ENCODE measurements at places on chromosomes 2 and 18.

DNA sequence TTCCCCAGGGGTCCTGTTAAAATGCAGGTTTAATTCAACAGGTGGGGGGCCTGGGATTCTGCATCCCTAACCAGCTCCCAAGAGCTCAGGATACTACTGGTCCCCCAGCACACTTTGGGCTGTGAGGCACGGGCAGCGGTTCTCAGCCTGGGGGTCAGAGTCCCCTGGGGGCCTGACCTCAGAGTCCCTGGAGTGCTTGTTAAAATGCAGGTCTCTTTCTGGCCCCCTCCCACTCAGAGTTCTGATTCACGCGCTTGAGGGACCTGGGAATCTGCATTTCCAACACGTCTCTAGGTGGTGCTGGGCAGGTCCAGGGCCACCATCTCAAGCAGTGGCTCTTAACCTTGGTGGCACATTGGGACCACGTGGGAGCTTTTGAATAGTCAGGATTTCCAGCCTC is 2.8 kb upstream of the OTOS start:
- DNase-seq, result no peak

DNA sequence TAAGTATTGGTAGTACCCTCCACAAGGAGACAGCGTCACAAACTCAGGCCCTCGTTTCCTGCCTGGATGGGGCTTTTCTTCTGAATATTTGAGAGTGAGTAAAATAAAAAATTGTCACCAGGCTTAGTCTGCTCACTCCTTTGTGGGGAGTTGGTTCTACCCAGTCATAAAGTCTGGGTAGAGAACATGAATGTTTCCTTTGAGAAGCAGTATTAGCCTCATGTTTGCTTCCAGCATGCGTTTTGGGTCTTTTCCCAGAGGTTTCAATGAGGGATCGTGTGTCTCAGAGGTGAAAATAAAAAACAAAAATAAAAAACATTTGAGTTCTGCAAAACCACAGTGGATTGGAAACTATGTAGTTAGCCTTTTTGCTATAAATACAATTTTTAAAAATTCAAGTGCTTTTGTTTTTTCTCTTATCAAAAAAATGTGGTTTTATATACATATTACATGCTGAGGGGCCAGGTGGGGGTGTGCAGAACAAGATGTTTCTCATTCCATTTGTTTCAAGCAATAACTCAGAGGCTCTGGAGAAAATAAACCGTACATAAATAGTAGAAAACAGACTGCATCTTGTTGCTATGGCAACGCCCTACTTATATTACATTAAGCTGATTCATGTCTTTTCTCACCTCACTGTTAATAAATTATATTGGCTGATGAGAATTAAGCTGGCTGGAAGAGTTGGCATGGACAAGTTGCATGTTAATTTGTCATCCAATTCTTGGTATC is 225.4 kb upstream of the FBXO11 start:
- DNase-seq, result no peak

GRCh38 chr2:7607441-7608173 is 690.4 kb downstream of the RNF144A start:
- no peak for DNase-seq

DNA sequence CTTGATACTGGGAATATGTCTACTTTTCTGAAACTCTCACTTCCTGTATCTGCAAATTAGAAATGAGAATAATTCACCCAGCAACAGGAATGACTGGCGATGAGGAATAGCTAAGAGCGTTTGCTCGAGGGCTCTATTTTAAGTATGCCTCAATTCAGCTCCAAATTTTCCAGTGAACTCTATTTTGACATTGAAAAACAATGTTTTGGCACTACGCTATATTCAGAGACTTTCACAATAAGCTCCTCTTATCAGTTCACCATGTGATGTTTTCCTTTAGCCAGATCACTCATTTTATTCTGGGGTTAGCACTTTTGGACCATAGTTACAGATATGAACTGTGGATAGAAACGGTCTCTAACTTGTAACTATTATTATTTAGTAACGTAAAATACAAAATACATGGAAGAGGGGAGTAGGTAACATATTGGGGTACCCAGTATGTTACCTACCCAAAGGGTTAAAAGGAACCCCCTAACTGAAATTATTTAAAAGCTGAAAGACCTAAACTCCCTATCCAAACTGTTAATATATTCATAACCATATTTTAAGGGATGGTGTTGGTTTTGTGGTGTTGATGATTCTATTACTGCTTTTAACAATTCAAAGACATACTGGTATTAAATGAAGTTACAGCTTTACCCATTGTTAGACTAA is 28.1 kb downstream of the SLC40A1 start:
- no peak for DNase-seq

DNA sequence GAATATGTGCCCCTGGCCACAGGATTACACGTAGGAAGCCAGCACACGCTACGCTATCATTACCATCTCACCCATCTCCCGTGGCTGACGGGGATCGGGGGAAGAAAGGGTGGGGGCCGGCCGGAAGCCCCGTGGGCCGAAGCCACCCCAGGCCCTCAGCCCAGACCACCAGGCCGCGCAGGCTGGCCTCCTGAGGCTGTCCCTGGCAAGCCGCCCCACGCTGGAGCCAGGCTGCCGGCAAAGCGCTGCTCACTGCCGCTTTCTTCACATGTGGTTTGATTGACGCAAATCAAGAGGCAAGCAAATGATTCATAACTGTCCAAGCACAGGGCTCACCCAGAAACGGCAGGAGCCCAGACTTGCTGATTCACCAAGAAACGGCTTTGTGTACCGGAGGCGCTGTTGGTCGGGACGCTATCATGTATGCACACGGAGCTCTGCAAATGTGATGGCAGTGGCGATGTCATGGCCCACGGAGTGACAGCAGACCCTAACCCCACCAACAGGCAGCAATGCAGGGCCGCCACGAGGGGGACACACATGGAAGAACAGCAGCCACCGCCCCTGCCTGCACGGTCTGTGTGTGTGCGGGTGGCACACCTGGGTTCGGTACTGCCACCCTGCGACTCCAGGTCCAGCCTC is 125.7 kb downstream of the HDAC4 start:
- DNase-seq, result no peak

GRCh38 chr2:6879011-6879410 is 1.4 kb downstream of the RSAD2 start:
- no peak for DNase-seq

- no peak for DNase-seq
Measured at GRCh38 chr2:145747715-145748114, 1227.8 kb upstream of the ZEB2 start.

DNA sequence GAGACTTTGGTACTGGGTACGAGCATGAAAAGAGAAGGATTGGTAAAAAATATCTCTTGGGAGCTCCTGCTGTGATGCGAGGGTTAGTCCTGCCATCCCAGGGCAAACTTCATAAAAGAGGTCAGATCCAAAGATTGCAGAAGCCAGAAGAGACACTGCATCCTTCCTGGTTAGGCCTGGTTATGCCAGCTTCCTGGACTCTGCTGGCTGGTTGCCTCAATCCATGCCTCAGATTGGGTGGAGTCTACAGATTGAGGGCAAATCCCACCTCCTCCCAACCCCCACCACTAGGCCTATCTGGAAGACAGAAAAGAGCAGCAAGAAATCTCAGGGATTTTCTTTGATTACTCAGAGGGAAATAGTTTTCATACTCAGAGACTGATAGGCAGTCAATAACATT is 5.3 kb upstream of the ACADL start:
- DNase-seq, result no peak

GRCh38 chr2:226467221-226467620 is 332.4 kb downstream of the IRS1 start:
- no peak for DNase-seq

DNA sequence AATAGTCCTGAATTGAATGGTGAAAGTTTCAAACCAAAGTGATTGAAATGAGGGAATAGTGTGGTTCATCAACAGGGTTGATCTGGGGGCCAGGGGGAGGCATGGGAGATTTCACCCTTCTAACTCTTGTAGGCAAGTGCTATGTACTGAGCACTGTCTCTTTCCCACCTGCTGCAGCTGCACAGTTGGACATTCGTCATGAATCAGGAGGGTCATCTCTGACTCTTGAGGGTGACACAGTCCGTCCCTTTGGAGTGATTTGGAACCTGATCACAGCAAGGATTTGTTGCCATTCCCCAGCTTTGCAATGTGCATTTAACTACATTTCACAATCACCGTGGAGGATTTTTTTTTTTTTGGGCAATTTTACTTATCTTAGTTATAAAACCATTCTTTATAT is 224.6 kb downstream of the PHLPP1 start:
- DNase-seq, result no peak

DNA sequence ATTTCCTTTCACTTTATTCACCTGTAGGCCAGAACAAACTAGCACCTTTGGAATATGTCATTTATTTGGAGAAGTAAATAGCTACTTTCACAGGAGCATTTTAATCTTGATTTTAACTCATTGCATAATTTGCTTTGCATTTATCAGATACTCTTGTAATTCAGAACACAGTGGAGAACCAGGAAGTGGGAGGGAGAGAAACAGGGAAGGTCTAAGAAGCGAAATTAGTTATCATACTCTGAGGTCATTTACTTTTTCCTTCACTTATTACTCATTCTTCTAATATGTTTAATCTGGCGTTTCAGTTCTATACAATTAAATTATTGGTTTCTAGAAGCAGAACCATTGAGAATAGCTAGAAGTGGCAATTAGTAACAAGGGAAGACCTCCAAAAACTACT is 20.7 kb downstream of the RBM44 start:
- DNase-seq, result no peak

DNA sequence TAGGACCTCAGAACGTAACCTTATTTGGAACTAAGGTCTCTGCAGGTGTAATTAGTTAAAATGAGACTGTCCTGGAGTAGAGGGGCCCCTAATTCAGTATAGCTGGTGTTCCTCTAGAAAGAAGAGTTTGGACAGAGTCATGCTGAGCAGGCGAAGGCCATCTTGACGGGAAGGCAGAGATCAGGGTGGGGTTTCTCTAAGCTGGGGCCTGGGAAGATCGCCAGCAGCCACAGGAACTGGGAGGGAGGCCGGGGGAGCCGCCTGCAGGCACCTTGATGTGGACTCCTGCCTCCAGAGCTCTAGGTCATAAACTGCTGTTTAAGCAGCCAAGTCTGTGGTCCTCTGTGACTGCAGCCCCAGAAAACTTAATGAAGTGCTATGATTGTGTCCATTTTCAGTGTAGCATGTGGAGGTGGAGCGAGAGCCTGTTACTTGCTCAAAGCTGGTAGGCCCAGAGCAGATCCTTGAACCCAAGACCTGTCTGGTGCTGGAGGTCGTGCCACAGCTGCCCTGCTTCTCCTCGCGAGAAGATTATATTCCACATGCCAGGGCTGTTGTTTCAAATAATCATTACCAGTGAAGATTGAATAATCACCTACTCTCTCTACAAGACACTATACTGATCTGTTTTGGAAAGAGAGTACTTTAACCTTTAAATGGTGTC is 105.7 kb downstream of the TPO start:
- no peak for DNase-seq

- no peak for DNase-seq
Measured at GRCh38 chr2:128237081-128237534, 81.6 kb downstream of the HS6ST1 start.

- no peak for DNase-seq
Measured at GRCh38 chr2:84435345-84436025, 23.6 kb downstream of the SUCLG1 start.

GRCh38 chr2:47653902-47654789 is 128.8 kb upstream of the MSH6 start:
- DNase-seq, result no peak

DNA sequence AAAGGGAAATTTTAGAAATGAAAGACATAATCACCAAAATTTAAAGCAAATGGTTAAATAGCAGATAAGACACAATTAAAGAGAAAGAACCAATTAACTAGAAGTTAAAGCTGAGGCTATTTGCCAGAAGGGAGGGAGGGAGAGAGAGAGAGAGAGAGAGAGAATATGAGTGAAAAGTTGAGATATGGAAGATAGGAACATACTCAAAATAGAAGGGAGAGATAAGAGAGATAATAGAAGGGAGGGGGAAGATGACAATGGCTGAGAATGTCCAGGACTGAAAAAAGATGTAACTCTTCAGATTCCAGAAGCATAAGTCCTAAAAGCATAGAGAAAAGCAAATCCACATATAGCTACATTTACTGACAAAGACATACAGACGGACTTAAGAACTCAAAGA is 17.1 kb upstream of the AAK1 start:
- no peak for DNase-seq

- DNase-seq, result no peak
Measured at GRCh38 chr2:145068509-145068908, 548.6 kb upstream of the ZEB2 start.

GRCh38 chr18:57997820-57998219 is 46.2 kb upstream of the NEDD4L start:
- DNase-seq, result no peak

DNA sequence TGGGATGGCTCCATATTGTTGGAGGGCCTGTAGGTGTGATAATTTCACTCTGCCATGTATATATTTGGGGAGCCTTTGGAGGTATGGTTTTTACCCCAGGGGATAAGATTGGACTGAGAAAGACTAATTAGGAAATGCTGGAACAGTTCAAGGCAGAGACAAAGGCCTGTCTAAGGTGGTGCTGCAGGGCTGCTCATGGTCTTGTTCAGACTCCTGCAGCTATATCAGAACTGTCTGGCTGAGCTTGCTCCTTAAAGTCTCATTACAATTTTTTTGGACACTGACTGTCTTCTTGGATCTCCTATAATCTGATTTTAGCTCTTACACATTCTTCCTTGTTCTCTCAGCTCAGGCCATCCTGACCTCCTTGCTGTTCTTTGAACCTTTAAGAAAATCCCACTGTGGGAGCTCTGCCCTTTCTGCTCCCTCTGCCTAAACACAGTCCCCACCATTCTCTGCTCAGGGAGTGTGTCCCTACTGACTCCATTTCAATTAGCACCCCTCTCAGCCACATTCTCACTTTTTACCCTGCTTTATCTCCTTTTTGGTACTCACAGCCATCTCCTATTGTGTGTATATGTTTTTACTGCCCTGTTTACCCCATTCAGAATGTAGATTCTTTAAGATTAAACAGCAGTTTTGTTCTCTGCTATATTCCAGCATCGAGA is 468.7 kb upstream of the FANCL start:
- DNase-seq, result no peak

DNA sequence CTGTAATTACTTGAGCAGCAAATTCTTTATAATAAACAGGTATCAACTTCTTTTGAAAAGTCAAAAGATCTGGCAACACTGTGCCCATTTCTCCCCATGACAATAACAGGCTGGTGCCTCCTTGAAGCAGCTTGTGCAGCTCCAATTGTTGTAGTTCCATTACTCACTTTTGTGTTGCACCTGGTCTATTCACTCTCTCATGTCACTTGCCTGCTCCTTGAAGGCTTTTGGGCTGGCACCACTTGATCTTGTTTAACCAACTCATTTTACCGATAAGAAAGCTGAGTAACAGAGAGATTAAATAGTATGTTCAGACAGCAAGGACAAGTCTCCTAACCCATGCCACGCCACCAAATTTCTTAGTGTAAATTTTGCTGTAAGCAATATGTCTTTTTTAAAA is 314.5 kb downstream of the OSR1 start:
- DNase-seq, result no peak

- DNase-seq, result no peak
Measured at GRCh38 chr2:108184419-108184818, 55.3 kb upstream of the SULT1C3 start.

DNA sequence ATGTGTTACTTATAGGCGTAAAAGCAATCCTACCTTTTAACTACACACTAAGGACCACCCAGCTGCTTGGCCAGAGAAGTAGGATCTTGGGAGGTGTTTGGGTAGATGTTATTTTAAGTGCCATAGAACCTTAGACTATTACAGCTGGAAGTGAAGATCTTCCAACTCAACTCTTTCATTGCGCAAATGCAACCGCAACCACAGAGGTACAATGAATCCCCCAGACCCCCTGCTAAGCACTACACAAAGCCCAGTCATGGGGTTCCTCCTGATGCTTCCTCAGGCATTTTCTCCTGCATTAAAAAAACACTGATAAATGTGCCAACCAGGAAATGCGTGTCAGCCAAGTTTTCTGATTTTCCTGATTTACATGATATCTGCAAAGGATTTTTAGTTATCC is 246.0 kb downstream of the LRRTM1 start:
- DNase-seq, result no peak

Data from NCI-H2107 (cell line).